ENCODE measurements at places on chromosomes 7 and 10.

- no peak for DNase-seq
Observed at GRCh38 chr10:49264177-49264677, 34.7 kb upstream of the C10orf71 start.

- DNase-seq = no peak
Observed at GRCh38 chr10:14611968-14612693, 162.6 kb downstream of the FAM107B start.

- no peak for DNase-seq
Observed at GRCh38 chr7:130867581-130868136, 133.7 kb upstream of the KLF14 start.

- DNase-seq = no peak
Observed at GRCh38 chr10:132960631-132961419, 18.5 kb upstream of the CFAP46 start.

GRCh38 chr10:111295788-111296187 is 219.0 kb downstream of the ADRA2A start:
- DNase-seq = no peak

DNA sequence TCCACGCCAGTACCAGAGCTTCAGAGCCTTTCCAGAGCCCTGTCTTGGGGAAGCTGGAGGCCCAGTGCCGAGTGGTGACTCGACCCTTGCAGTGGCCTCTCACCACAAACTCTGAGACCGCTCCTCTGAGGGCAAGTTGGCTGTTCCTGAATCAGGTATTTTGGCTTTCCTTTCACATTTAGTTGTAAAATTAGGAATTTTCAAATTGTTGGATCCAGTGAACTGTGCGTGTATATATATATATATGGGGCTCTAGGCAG is 128.7 kb upstream of the UNC5B start:
- no peak for DNase-seq

Data from skin of body (tissue), 3 donors.